ENCODE measurements at places on chromosomes 7 and 10.
A peak's percentile ranks its signal among the peaks of the same experiment; 100 is the strongest.

GRCh38 chr7:84076219-84076618 lies 118.4 kb downstream of the SEMA3A start:
- no peak for DNase-seq

- DNase-seq: peak; percentile 61
These were observed 924 bp downstream of the BMPR1A start for GRCh38 chr10:86757113-86757972.

DNA sequence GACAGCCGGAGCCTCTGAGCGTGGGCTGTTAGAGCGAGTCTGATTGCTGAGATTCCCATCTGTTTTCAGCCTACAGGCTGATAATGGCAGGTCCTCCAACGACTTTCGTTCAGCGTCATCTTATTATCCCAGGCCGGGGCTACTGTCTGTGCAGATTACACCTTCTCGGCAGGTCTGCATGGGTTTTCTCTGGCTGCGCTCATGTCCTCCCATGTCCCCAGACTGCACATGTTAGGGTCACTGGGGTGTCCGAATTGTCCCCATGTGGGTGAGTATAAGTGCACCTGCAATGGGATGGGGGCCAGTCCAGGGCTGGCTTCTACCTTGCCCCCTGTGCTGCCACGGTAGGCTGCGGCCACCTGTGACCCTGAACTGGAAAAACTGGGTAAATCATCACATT lies 257.8 kb downstream of the COBL start:
- DNase-seq: no peak

DNA sequence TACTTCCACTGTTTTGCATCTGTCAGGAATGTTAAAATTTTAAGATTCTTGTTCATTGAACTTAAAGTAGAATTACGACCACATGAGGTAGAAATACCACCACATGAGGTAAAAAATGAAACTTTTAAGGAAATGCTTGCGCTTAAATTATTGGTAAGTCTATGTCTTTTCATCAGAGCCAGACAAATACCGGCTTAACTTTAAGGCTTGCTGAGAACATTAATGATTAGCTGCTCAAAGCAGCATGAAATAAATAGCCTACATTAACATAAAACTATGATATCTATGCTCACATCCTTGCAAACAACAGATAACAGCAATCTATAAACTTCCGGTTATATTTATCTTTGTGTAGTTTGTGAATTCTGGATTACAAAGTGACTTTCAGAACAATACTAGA lies 26.9 kb upstream of the SCIN start:
- DNase-seq: no peak

DNA sequence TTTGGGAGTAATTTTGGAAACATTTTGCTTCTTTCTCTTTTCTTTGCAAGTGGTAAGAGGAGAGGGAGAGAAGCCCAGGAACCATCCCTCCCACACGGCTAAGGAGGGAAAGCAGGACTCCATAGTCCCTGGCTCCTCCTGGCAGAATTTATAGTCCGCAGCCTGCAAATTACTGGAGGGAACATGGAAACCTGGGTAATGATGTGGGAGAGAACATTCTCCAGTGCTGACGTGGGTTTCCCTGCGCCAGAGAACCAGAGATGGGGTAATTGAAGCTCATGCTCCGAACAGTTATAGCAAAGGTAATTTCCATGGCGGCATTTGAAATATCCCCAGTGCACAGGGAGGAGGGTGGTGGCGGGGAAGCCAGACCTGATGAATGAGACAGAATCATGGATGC lies 320.4 kb downstream of the RPS24 start:
- no peak for DNase-seq

DNA sequence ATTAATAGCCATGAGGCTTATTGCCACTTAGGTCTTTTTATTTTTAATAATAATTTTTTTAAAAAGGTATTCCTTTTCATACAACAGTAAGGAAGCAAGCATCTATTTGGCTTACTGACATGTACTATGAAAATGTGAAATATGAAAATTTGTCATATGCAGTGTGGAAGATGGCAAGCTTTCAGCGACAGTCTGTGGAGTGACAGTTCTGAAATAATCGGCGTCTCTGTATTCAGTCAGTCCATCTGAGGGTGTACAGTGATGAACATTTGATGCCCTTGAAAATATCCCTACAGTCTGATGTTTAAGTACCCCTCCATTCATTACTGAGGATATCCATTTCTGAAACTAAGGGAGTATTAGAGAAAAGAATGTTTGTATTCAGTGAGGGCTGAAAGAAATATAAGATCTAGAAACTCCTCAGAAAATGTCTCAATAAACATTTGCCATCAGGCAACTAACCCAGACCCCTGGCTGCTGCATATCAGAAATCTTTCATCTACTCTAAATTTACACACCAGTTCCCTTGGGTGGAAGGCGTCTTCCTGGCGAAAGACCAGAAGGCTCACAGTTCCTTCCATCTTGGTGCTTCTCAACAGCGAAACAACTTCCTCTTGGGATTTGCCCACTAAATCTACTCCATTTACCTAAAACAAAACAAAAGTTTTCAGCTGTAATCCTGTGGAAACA lies 440.6 kb downstream of the PARD3 start:
- no peak for DNase-seq

GRCh38 chr7:64951250-64951848 lies 39.5 kb downstream of the ZNF117 start:
- DNase-seq: peak; percentile 49

DNA sequence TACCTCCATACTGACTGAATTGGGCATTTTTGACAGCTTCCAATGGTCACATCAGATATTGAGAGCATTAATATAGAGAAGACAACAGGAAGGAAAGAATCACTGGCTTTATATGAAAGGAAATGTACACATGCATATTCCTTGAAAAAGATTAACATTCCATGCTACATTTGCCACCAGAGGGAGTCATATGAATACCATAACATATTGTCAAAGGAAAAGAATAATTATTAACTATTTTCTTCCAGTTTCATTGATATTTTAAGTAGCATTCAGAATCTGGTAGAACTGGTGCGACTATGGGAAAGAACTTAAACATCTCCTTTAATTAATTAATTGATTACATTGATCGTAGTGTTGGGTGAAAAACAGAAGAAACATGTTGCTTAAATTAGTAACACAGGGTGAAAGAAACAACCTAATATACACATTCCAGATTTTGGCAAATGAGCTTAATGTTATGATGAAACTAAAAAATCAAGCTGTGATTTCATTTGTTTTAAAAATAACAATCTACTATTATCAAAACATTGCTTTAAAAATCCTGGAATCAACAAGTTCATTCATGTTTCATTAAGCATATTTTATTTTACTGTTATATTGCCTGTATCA lies 71.5 kb downstream of the GPR85 start:
- DNase-seq: no peak

- DNase-seq: no peak
These were observed 543.2 kb upstream of the SEMA3D start for GRCh38 chr7:85730012-85730411.

DNA sequence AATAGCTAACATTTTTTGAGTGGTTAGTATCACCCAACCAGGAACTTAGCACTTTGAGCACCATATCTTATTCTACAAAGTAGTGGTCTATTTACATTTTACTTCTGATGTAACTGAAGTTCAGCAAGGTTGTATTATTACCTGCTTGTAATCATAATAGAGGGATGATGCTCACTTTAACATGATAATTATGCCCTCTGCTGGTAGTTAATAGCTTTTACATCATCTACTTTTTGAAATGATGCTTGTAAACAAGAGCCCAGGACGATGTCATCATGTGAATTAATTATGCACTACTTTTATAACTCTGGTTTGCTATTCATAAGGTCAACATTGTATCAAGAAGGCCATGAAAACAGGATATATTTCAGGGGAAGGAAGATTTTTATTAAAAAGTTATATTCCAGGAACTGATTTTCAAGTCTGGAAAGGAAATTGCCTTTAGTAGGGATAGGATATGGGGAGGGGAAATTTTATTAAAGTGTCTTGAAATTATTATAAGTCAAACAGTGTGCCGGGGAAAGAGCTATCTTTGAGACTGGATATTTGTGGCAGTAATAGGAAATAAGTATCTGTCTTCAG lies 80.3 kb upstream of the SCIN start:
- DNase-seq: peak; percentile 43

GRCh38 chr7:8131694-8132605 lies 130.0 kb downstream of the ICA1 start:
- no peak for DNase-seq

GRCh38 chr10:89102735-89103134 lies 104.4 kb downstream of the CH25H start:
- DNase-seq: no peak

- DNase-seq: no peak
These were observed 87.2 kb upstream of the A1CF start for GRCh38 chr10:50972591-50972990.

DNA sequence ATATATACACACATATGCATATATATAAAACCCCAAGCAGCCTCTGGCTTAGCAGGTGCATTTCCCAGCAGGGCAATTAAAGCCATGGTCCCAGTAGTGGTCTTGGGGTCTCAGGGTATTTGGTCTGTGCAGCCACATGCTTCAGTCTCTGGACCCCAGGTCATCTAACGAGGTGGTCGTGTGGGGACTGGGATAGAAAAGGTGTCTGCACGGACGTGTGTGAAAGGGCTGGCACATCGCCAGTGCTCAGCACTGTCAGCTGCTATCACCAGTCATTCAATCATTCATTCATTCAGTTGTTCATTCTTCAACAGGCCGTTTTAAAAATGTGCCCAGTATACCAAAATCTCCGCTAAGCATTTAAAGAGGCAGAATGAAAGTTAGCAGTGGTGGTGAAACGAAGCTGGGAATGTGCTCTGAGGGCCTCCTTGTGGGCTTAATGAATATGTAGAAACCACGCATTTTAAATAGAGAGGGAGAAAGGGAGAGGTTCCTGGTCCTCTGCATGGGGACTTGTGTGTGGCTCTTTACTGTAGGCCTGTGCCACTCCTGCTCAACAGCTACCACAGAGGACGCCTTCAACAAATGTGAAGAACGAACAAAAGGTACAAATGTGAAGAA lies 170.4 kb downstream of the EGFR start:
- no peak for DNase-seq

- no peak for DNase-seq
These were observed 252.1 kb downstream of the GLI3 start for GRCh38 chr7:41984888-41985287.

DNA sequence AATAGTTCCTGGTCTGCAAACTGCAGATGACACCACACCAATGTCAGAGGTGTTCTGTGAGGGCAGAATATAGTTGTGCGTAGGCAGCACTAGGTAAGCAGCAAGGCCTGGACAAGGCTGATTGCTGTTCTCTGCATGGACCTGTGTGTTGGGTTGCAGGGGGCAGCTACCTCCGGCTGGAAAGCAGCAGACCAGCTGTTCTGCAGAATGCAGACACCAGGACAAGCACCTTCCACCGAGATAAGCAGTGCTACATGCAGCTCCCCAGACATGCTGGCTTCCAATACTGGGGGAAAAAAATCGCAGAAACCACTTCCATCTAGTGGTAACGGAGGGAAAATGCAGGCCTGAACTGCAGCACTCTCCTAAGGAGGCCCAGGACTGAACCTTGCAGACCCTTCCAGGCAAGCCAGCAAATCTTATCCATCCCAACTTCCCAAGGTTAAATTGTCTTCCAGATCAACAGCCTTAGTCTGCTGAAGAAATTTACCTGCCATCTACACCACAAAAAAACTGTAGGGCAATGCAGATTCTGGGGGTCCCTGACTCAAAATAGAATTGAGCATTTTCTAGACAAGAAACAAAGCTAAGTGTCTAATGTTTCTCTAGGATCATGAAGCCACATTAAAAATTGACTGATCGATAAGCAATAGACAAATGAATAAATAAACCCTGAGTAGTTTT lies 50.5 kb upstream of the COBL start:
- DNase-seq: peak; percentile 87

DNA sequence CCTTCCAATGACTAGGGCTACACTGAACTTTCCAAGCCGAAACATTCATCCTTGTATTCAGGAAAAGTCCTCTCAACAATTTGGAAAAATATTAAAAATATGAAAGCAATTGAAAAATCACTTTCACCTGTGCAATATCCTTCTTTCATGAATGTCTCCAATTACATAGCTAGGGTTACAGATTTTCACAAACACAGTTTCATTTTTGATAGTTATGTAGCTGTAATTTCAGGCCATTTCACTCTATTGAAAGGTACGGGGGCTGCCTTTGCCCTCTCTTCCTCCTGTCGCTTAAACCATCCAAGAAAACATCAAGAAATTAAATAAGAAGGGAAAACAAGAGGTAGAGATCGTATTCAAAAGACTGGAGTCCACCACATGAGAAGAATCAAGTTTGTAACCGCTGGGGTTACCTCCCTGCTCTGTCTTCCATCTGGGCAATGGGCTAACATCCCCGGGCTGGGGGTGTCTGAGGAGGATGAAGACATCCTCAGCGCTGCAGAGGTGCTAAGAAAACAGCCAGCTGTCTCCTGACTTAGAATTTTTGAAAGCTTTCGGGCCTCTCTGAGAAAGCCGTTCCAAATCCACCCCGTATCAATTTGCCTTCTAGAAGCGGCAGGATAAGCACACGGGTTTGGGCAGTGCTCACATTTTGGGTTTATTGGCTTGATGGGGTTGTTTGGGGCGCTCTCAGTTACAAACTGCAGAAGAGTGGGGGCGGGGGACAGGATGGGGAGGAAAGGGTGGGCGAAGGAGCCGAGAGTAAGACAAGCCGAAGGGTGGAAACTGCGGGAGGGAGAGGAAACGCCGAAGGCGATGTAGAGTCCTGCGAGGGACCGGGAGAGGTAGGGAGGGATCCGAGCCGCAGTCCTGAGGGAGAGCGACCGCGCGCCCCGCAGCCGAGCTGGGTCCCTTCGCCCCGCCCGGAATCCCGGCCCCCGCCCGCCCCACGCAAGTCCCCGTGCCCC lies 24.3 kb upstream of the VAX1 start:
- DNase-seq: no peak

DNA sequence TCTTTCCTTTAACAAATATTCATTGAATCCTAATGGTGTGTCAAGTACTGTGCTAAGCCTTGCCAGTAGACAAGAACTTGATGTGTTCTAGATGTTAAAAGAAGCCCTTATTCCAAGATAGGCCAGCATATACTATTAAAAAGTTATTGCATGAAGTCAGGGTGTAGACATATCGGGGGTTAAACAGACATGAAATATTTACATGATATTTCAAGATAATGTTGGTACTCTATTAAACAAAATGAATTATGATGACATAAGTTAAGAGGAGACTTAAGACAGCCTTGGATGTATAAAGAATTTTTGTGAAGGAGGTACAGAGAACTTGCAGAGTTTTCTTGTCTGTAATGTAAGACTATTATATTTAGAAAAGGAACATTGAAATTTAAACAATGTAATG lies 44.8 kb downstream of the HDAC9 start:
- DNase-seq: no peak

DNA sequence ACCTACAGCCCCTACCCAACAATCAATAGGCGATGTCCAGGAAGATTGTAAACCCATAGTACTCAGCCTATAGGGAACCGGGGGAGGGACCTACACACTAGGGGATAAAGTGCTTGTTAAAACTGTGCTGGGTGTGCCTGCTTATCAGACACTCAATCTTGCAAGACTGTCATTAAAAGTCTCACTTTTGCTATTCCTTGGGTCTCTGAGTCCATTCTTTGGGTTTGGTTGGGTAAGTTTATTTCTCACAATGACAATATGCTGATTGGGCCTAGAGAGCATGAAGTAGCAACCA lies 45.6 kb downstream of the PTPRE start:
- no peak for DNase-seq

All from neural progenitor cell (in vitro differentiated cells).